ENCODE measurements at places on chromosomes 5 and 9. TPM values are rescaled to one million over a fixed set of nuclear protein-coding genes. Genes with fewer than 3 reads are reported as not detected.

IFNB1 gene
- total RNA-seq = not detected

ARHGEF28 gene
- total RNA-seq = 0.29 TPM

AGPAT2 gene
- 36.1 TPM for total RNA-seq

- DNase-seq = no peak
Measured at GRCh38 chr9:135948968-135949367, 12.2 kb downstream of the UBAC1 start.

- no peak for DNase-seq
Measured at GRCh38 chr9:130932255-130933079, 6.6 kb downstream of the FIBCD1 start.

- no peak for DNase-seq
Measured at GRCh38 chr9:135925496-135926133, 18.3 kb upstream of the CAMSAP1 start.

MFAP3 gene
- total RNA-seq = 41.5 TPM

ANKRD34B gene
- not detected for total RNA-seq

- DNase-seq = no peak
Measured at GRCh38 chr9:8857926-8858595, 1058.5 kb upstream of the DMAC1 start.

DNA sequence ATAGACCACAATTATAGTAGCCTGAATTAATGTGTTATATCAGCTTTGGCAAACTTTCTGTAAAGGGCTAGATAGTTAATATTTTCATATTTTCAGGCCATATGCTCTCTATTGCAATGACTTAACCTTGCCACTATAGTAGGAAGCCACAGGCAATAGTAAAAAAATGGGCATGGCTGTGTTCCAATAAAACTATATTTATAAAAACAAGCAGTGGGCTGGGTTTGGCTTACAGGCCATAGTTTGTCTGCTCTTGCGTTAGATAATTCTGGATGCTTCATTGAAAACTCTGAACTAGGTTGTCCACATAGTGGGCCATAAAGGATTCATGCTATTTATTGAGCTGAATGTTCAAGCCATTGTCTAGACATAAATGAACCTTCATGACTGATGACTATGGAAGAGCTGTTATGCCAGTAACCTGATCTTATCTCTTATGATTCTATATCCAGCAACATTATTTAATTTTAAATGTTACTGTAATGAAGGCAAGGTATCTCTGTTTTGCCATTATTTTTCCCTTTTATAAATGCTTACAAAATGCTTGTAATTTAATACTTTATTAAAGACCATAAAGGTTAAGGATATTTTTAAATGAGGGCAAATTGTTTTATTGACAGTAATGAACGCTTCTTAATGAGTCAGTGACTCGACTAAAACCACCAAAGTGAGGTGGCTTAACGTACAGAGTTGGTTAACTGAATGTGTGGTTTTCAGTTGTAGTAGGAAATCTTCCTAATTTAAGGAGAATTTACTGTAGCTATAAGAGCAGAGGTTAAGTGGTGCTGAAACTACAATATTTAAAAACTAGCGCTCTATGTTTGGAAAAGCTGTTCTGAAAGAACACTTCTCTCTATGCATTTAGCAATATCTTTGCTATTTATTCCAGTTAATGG is 560.6 kb downstream of the PRR16 start:
- DNase-seq = no peak

MYO10 gene
- 51.9 TPM for total RNA-seq

DNA sequence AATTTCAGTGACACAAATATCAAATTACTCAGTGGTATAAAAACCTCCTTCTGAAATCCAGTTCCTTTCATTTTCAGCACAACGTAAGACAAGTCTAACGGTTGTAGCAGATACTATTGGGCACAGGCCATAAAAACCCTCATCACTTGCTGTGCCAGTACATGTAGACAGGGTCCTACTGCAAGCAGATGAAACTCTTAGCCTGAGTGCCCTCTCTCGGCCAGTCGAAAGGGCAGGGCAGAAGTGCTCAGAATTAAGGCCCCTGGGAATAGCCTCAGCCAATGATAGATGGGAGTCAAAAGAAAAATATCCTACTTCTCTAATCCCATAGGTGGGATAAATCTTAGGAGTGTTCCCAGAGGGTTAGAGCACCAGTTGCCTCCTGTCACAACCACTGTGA is 168.5 kb upstream of the FER start:
- no peak for DNase-seq

GRCh38 chr9:86263876-86264275 is 4.4 kb upstream of the C9orf153 start:
- no peak for DNase-seq

PCDHA11 gene
- 11.7 TPM for total RNA-seq

FAM163B gene
- total RNA-seq = 0.22 TPM

DNA sequence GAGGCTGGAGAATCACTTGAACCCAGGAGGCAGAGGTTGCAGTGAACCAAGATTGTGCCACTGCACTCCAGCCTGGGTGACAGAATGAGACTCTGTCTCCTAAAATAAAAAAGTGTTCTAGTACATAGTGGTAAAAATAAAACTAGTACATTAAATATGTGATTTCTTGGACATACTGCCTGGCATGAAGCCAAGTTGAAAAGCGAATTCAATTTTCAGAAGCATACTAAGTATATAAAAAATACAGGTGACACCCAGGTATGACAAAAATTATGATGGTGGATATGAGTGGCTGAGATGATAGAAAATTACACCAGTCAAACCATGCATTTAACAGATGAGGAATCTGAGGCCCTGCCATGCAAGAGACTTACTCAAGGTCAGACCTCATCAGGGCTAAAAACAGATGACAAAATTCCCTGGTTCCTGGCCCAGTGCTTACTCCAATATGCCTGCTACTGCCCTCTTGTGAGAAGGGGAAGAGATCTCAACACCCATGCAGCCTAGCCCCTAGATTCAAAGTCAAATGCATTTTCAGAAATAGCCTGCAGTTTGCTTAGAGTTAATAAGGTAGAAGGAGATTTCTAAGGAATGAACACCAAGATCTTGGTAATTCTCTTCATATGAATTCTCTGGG is 46.6 kb upstream of the GNPDA1 start:
- no peak for DNase-seq

DNA sequence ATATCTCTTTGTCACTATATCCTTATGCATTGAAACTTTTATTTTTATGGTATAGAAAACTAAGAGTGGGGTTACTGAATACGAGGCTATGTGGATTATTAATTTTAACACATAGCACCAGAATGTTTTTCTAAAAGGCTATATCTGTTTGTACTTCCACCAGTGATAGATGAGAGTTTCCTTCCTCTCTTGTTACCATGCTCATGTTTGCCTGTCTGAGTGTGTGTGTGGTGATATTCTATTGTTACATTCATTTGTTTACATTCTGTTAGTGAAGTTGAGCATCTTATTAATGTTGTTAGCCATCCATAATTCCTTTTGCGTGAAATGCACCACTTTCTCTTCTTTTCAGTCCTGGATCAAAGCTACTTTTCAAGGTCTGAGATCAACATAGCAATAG is 54.1 kb upstream of the ALDH1A1 start:
- DNase-seq = no peak

PCDHB5 gene
- 6.8 TPM for total RNA-seq

DNA sequence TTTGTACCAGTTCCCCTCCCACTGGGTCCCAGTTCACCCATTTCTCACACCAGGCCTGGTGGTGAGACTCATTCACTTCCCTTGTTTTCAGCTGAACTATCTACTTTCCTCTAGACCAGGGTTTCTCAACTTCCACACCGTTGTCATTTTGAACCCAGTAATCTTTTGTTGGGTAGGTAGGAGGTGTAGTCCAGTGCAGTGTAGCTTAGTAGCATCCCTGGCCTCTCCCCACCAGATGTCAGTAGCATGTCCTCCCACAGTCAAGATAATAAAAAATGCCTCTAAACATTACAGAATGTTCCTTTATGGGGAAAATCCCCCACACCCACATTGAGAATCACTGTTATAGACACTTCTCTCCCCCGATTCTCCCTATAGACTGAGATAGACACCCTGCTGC is 299.1 kb downstream of the EPB41L4A start:
- DNase-seq = no peak

DNA sequence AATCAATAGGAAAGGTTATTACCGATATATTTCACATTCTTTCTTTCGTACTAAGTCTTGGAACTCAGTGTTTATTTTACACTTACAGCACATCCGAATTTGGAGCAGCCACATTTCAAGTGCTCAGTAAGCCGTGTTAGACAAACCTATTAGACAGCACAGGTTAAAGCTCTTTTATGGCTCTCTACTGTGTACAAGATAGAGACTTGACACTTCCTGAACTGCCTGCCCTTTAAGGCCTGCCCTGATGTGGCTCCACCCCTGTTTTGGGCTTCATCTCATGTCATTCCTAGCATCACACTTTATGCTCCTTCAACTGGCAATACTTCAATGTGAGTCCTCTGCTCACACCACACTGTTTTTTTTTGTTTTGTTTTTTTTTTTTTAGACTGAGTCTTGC is 23.5 kb upstream of the SUSD1 start:
- no peak for DNase-seq

DNA sequence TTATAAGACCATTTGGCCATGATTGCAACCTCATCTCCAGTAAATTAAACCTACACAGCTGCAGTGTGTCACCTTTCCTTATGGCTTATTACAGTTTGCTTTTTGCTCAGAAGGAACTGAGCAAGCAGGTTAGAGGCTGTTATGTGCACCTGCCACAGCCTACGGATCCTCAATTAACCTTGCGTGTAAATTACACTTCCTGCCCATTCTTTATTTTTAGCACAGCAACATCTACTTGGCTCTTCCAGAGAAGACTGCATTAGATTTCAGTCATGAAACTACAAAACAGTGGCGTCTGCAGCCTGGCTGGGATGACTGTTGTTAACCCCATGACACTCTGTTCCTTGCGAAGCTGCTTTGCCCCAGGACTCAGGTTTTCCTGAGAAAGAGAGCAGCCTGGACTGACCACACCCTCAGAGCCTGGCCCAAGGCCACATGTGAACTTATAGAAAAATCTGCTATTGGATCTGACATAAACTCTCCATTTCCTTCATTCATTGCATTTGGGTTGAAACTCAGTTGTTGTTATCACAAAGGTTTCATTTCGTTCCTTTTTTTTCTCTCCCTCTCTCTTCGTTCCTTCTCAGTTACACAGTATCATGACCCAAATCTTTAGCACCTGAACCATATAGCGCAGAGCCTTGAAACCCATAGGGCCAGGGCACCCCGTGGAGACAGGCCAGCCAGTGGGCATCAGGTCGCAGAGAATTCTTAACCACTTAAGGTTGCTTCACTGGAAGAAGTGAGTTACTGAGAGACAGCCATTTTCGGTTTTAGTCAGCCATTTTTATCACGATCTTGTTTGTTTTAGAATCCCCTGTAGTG is 138.6 kb downstream of the PALM2AKAP2 start:
- DNase-seq = no peak

DNA sequence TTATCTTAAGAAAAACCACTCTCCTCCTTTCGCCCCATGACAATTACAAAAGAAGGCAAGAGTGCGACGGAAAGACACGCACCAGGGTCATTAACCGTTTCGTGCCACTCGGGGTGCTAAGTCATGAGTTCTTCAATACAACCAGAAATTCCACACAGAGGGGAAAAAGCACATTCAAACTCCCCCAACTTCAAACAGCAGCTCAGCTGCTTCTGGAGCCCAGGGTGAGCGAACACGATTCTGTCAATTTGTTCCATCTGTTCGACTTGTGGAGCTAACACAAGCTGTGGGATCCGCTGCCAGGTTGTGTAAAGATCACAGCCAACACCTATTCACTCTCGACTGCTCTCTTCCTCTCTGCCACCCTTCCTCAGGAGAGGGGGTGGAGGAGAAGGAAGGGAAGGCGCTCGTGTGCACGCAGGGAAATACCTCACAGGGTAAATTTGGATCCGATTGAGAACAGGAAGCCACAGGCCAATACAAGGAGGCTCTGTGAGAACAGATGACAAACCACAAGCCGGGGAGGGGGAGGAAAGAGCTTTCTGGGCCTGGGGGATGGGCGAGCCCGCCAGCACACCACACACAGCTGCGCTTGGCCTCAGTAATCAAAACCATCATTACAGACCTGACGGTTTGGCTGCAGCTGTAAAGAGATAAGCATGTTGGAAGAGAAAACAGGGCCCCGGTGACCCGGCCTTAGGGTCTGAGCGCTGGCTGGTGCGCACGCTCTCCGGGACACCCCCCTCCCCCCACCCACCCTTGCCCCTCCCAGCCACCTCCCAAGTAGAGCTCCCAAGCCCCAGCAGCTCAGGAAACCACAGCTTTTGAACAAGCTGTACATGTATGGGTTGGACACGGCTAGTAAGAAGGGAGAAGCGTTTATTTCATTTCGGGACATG is 54.3 kb downstream of the PTCH1 start:
- DNase-seq = peak; percentile 69

DNA sequence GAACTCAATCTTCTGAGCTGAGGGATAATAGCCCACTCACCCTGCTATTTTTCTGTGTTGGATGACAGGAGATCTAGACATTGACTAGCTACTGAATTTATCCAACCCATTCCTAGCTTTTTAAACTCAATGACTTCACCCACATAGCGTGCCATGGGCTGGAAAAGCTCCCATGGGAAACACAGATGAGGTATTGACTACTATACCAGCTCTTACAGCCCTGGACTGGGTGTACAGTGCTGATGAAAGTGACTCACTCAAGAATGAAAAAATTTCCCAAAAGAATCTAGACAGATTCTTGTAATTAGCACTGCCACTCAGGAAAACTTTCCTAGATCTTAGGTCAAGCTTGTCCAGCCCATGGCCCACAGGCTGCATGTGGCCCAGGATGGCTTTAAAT is 72.7 kb upstream of the NREP start:
- DNase-seq = no peak

GRCh38 chr9:69919461-69920061 is 98.9 kb downstream of the CFAP95 start:
- DNase-seq = no peak

- DNase-seq = no peak
Measured at GRCh38 chr5:132867046-132867451, 607 bp downstream of the UQCRQ start.

- DNase-seq = no peak
Measured at GRCh38 chr5:133794771-133795415, 173.5 kb downstream of the C5orf15 start.

DNA sequence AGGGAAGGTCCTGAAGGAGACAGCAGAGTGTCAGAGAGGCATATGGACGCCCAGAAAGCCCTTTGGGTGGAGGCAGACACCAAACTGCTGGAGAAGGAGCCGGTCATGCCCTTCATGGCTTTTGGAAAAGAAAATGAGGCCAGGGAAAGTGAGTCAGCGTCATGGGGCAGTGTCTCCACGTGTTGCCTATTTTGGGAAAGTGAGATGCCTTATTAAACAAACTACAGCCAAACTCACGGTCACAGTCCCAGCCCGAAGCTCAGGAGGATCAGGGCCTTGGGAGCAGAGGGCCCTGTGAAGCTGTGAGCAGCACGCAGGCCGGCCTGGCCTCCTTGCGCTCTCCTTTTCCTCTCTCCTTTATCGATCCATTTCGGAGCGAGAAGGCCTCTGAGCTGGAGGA is 25.0 kb downstream of the RGS3 start:
- no peak for DNase-seq

DNA sequence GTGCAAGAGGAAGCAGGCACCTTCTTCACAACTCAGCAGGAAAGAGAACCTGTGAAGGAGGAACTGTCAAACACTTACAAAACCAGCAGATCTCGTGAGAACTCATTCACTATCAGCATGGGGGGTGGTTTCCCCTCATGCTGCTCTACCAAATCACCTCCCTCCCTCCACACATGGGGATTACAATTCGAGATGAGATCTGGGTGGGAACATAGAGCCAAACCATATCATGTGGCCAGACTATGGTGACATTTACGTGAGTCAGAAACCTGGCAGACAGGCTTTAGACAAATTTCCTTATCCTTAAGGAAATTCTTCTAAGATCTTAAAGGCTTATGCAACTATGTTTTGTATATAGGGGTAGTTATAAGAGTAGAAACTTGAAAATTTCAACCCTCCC is 8.7 kb upstream of the AOPEP start:
- DNase-seq = no peak

- DNase-seq = peak; percentile 89
Measured at GRCh38 chr9:134707031-134707680, 65.6 kb downstream of the COL5A1 start.

All from mesothelial cell of epicardium (in vitro differentiated cells).